Endothelial cell of umbilical vein (primary cell): ENCODE measurements at places on chromosomes 12 and 14. TPM values are rescaled to one million over a fixed set of nuclear protein-coding genes. Genes with fewer than 3 reads are reported as not detected.

IRF2BPL gene
- 23.1 and 23.3 TPM in 2 replicates for total RNA-seq

CIROP gene
- total RNA-seq = not detected in 2 replicates

SYNDIG1L gene
- not detected in 2 replicates for total RNA-seq

SCAF11 gene
- 95.0 and 109 TPM in 2 replicates for total RNA-seq

ACVRL1 gene
- 404 and 427 TPM in 2 replicates for total RNA-seq

M6PR gene
- 113 and 142 TPM in 2 replicates for total RNA-seq

NFATC4 gene
- total RNA-seq = 88.1 and 88.5 TPM in 2 replicates

PTGES3 gene
- total RNA-seq = 262 and 278 TPM in 2 replicates

IL31 gene
- total RNA-seq = not detected in 2 replicates

CCDC92 gene
- total RNA-seq = 35.1 and 41.6 TPM in 2 replicates

GPR137C gene
- 3.8 and 5.7 TPM in 2 replicates for total RNA-seq

STYX gene
- total RNA-seq = 21.0 and 21.3 TPM in 2 replicates

TMEM30B gene
- 0.25 and 0.35 TPM in 2 replicates for total RNA-seq

ANO2 gene
- 51.6 and 65.0 TPM in 2 replicates for total RNA-seq

MYF5 gene
- not detected in 2 replicates for total RNA-seq

DICER1 gene
- total RNA-seq = 41.1 and 43.6 TPM in 2 replicates

BDKRB1 gene
- not detected in 2 replicates for total RNA-seq

ACSM4 gene
- total RNA-seq = not detected in 2 replicates

CLEC2A gene
- not detected in 2 replicates for total RNA-seq

SOCS4 gene
- 26.7 and 28.7 TPM in 2 replicates for total RNA-seq

CATSPERB gene
- total RNA-seq = not detected in 2 replicates

AJUBA gene
- total RNA-seq = 54.1 and 61.7 TPM in 2 replicates

CACNA2D4 gene
- total RNA-seq = 0.51 and 0.73 TPM in 2 replicates

TNFAIP2 gene
- total RNA-seq = 31.6 and 37.5 TPM in 2 replicates

STYK1 gene
- total RNA-seq = 14.6 and 15.2 TPM in 2 replicates

FAM181A gene
- total RNA-seq = not detected in 2 replicates

SPPL3 gene
- 38.2 and 53.0 TPM in 2 replicates for total RNA-seq

PRH2 gene
- total RNA-seq = not detected in 2 replicates

CD163 gene
- total RNA-seq = not detected in 2 replicates

PLCZ1 gene
- not detected in 2 replicates for total RNA-seq

ALG10 gene
- total RNA-seq = 13.0 and 13.2 TPM in 2 replicates

RND1 gene
- 4.0 and 4.4 TPM in 2 replicates for total RNA-seq

RNASE8 gene
- total RNA-seq = not detected in 2 replicates

DNAH10 gene
- 0.31 TPM in 1 of 2 replicates, not detected in the other for total RNA-seq

DDX55 gene
- total RNA-seq = 25.9 and 29.5 TPM in 2 replicates

ARID4A gene
- total RNA-seq = 20.0 and 21.5 TPM in 2 replicates

CABP1 gene
- 0.31 and 0.32 TPM in 2 replicates for total RNA-seq

HHIPL1 gene
- total RNA-seq = 2.0 and 2.1 TPM in 2 replicates

FITM1 gene
- total RNA-seq = not detected in 2 replicates

LPAR5 gene
- total RNA-seq = not detected in 2 replicates

TOGARAM1 gene
- 13.3 and 13.8 TPM in 2 replicates for total RNA-seq

CLEC4E gene
- not detected in 2 replicates for total RNA-seq

IFNG gene
- not detected in 2 replicates for total RNA-seq

MANSC4 gene
- total RNA-seq = 0.65 TPM in 1 of 2 replicates, not detected in the other

ASB2 gene
- total RNA-seq = not detected in 2 replicates

GALNT16 gene
- total RNA-seq = 0.49 and 1.0 TPM in 2 replicates

GPR84 gene
- total RNA-seq = not detected in 2 replicates

MPHOSPH9 gene
- 42.4 and 55.6 TPM in 2 replicates for total RNA-seq

TRIM9 gene
- not detected in 2 replicates for total RNA-seq

CCDC196 gene
- not detected in 2 replicates for total RNA-seq

BCL11B gene
- total RNA-seq = 0.07 TPM in 2 replicates

KRT73 gene
- not detected in 2 replicates for total RNA-seq

JAG2 gene
- total RNA-seq = 128 and 139 TPM in 2 replicates

GPR132 gene
- total RNA-seq = not detected in 2 replicates

SCN8A gene
- 20.2 and 20.4 TPM in 2 replicates for total RNA-seq

TUNAR gene
- total RNA-seq = not detected in 2 replicates
